ENCODE measurements at places on chromosomes 11 and 22.
A peak's percentile ranks its signal among the peaks of the same experiment; 100 is the strongest.

- peak; percentile 84 for DNase-seq
These were observed 851 bp downstream of the PTDSS2 start for GRCh38 chr11:450809-451451.

- no peak for DNase-seq
These were observed 66.3 kb downstream of the CABIN1 start for GRCh38 chr22:24077416-24077815.

GRCh38 chr11:128845334-128845780 is 21.7 kb downstream of the KCNJ1 start:
- DNase-seq: peak; percentile 19

- no peak for DNase-seq
These were observed 38.6 kb upstream of the PANX2 start for GRCh38 chr22:50131894-50132293.

Measured in CD4-positive, alpha-beta T cell treated with Interleukin-12 subunit alpha and Interleukin-12 subunit beta, for 1 hour (primary cell).